ENCODE measurements at places on chromosomes 7 and 10.
A peak's percentile ranks its signal among the peaks of the same experiment; 100 is the strongest.

GRCh38 chr7:135257790-135258189, 24.2 kb downstream of the STRA8 start:
- DNase-seq = no peak

GRCh38 chr10:4459531-4459930, 366.5 kb upstream of the AKR1E2 start:
- no peak for DNase-seq

- DNase-seq = no peak
Measured at GRCh38 chr10:35375091-35375765, 38.9 kb downstream of the CCNY start.

- no peak for DNase-seq
Measured at GRCh38 chr7:102432442-102433218, 745 bp upstream of the ORAI2 start.

DNA sequence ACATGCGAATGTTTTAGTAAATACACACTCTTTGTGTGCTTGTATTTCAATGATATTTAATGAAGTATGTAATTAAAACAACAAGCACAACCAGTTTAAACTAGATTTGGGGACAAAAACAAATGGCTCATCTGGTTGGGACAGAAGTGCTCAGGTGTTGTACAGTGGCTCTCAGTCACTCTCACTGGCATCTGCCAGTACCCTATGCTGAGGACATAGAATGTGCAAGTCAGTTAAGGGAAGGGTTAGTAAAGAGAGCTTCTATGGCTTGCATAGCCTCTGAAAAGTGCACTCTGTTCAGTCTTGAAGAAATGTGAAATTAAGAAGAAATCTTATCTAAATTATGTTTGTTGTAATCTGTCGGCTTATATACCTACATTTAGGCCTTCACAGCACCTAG, 183.0 kb downstream of the LRRC4 start:
- DNase-seq = no peak

GRCh38 chr7:13633857-13634256, 355.6 kb downstream of the ETV1 start:
- no peak for DNase-seq

- no peak for DNase-seq
Measured at GRCh38 chr7:159027056-159027788, 117.4 kb downstream of the VIPR2 start.

- DNase-seq = no peak
Measured at GRCh38 chr7:93315896-93316295, 83.7 kb downstream of the VPS50 start.

DNA sequence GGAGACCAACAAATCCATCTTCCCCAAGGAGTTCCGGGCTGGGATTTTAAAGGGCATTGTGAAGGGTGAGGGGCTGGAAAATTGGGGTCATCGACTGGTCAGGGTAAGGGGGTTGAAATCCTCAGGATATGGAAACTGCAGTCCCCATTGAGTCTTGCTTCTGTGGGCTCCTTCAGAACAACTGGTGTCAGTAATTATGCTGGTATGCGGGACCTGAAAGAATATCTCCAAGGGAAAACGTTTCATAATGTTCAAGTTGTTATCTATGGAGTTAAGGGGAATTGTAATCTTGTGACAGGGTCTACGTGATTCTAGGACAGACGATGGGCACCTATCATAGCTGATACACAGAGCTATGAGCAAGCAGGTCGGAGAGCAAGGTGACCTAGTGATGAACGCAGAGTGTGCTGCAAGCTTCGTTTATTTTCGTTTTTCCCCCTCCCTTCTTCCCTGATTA, 494 bp upstream of the RHBDD2 start:
- no peak for DNase-seq

GRCh38 chr7:125173571-125173970, 243.9 kb upstream of the POT1 start:
- no peak for DNase-seq

- DNase-seq = no peak
Measured at GRCh38 chr10:121494296-121494695, 103.9 kb downstream of the FGFR2 start.

GRCh38 chr10:110303681-110304080, 1.0 kb downstream of the SMNDC1 start:
- DNase-seq = no peak

DNA sequence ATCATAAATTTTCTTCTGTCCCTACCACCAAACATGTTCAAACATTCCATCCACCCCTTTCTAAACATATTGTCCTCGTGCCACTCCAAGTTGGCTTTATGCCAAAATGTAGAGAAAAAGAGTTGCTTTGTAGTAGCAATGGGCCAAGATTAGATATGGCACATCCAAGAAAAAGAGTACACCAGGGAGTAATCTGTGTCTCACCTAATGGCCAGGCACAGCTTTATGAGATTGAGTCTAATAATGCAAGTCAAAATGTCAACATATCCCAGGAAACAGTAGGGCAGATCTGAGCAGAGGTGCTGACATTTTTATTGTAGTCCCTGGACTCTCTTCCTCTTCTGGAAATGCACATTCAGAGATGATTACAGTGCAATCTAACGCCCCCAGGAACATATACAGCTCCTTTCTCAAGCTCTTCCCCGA, 5.7 kb upstream of the OR6V1 start:
- no peak for DNase-seq

GRCh38 chr10:101263150-101263752, 34.0 kb upstream of the LBX1 start:
- DNase-seq = no peak

DNA sequence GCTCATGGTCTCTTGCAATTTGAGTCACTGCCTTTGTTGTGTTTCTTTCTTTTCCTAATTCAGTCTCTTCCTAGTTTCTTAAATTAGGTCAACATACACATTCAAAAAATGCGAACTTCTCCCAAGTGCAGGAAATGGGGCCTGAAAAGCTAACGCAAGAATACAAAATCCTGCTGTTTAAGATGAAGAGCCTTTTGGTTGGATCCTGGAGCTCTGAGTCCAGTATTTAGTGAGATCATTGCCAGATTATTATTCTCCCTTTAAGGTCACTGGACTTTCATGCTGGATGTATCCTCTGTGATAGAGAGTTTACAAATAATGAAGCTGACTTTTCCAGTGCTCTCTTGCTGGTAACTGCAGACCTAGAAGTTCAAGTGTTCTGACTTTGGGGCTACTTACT, 401.9 kb upstream of the MKI67 start:
- DNase-seq = no peak

- no peak for DNase-seq
Measured at GRCh38 chr7:1505731-1506550, 1.8 kb upstream of the INTS1 start.

- DNase-seq = no peak
Measured at GRCh38 chr10:66837335-66837734, 88.5 kb upstream of the LRRTM3 start.

DNA sequence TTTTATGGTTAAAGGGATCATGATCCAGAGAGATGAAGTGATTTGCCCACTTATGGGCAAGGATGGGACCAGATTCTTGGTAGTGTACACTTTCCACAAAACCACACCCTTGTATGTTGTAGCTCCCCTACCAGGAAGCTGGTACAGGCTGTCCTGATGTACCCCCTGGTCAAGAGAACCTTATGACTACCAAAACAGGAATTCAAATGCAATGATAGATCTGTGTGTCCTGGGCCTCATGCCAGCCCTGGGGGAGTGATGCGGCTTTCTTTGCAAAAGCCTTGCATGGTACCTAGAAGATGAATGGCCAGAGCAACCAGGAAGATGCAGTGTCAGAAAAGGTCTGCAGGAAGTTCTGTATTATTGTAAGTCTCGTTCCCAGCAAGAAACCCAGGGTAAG, 94.9 kb upstream of the AGK start:
- DNase-seq = no peak

DNA sequence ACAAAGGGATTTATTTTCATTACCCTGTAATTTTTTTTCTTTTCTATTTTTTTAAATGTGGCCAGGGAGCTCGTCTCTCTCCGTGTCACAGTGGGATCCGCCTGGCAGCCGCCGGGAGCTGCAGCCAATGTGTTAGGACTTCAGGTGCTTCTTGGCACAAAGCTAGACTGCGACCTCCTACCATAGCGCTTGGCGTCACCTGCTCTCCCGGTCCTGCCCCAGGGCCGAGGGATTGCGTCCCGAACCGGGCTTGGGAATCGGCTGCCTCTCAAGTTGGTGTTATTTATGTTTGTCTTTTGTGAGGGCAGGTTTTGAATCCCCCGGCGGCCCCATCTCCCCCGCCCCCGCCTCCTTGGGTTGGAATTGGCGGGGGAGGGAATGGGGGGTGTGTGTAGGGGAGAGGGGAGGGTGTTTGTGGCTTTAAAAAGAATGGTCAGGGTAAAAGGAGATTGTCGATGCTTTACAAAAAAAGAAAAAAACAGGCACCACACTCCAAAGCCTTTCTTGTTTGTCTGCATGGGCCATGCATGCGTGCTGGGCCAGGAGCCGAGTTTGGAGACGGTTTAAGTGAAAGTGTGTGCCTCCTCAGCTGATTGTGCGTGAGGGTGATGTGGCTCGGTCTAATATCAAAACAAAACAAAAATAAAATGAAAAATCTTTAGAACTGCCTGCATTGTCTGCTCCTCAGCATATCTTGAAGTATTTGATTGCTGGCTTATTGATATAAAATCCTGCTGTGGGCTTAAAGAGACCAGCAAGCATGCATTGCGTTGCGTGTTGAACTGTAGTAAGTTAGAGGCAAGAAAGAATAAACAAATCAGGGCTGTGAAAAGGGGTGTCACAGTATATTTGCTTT, 1.2 kb downstream of the PPP1R9A start:
- peak; percentile 50 for DNase-seq

GRCh38 chr7:51666266-51666665, 349.7 kb upstream of the COBL start:
- DNase-seq = no peak

GRCh38 chr10:11159543-11160215, 142.0 kb downstream of the CELF2 start:
- DNase-seq = no peak

- no peak for DNase-seq
Measured at GRCh38 chr10:31401287-31401686, 82.3 kb downstream of the ZEB1 start.

DNA sequence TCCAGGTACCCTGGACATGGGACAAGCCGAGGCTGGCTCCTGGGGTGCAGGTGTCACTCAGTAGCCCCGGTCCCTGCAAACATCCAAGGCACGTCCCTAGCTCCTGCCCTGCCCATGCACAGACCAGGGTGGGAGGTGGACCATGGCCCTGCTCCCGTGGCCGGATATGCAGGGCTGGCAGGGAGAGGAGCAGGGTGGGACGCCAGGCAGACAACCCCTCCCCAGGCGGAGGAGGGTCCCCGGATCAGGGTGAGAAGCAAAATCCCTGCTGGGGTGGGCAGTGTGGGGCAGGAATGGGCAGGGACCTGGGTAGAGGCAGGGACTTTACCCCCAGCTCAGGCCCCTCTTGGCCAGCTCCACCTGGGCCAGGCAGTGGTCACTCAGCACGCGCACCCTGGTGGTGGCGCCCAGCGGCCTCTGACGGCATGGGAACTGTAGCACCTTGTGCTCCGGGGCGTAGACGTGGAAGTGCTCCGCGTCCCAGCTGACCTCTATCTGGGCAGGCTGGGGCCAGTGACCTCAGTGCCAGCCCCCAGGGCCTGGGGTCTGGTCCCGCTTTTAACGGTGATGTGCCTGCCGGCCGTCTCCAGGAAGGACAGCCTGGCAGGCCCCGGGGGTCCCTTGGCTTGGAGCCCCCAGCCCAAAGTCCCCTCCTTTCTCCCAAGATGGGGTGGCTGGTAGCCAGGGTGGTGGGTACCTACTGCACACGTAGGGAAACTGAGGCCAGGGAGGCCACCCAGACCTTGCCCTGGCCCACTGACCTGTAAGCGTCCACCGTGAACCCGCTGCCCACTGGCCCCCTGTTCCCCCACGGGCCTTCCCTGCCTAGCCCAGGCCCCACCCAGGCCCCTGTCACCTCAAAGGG, 1.2 kb downstream of the GRIFIN start:
- no peak for DNase-seq

DNA sequence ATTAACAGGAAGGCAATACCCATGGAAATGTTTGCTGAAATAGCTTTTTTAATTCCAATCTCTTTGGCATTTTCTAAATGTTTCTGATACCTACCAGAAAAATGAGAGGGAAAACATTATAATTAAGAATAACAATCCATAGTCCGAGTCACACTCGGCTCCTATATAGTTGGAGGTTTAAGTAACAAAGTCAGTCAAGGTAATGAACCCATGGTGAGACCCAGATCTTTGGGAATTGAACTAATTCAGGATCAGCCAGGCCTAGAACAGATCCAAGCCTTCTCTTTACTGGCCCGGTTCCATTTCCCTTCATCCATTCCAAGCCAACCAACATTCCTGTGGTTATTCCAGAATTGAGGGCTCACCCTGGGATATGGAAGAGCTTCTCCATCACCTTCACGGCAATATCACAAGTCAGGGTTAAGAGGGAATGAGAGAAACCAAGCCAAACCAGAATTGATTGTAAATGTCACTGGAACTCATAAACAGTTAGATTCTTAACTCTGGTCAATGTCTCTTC, 28.3 kb downstream of the ABCB4 start:
- DNase-seq = no peak

GRCh38 chr7:50812841-50813475, 30.3 kb upstream of the GRB10 start:
- no peak for DNase-seq

DNA sequence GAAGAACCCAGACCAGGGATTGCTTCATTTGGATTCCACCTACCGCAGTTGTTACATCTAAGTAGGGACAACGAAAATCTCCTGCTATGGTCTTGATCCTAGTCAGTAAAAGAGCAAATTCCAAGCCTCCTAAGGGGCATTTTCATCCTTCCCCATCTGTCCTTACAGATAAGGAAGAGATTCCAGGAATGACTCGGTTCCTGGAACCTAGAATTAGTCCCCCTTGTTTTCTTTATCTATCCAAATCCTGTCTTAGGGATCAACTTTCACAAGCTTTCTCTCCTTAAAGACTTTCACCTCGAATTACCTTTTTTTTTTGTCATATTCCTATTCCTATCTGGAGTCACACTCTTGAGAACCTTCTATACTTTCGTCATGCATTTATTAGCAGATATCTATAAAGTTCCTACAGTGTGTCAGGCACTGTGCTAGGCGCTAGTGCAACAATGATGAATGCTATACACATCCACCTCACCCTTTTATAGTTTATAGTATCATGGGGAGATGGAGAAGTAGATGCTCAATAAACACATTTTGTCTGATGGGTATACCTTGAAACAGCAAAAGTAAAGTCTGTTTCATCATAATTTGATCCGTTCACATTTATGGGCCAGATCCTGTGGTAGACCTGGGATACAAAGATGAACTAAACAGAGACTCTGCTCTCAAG, 39.2 kb downstream of the LAMB4 start:
- no peak for DNase-seq

All from NCI-H2081 treated with DMSO at 0.1 percent for 48 hours (cell line).